ENCODE measurements at places on chromosomes 2 and 18.

GRCh38 chr2:106020821-106021661, 173.1 kb downstream of the UXS1 start:
- DNase-seq, result no peak

- no peak for DNase-seq
These were observed 45.1 kb upstream of the HDAC4 start for GRCh38 chr2:239445771-239446524.

- no peak for DNase-seq
These were observed 24.5 kb upstream of the SMAD7 start for GRCh38 chr18:48975120-48975816.

DNA sequence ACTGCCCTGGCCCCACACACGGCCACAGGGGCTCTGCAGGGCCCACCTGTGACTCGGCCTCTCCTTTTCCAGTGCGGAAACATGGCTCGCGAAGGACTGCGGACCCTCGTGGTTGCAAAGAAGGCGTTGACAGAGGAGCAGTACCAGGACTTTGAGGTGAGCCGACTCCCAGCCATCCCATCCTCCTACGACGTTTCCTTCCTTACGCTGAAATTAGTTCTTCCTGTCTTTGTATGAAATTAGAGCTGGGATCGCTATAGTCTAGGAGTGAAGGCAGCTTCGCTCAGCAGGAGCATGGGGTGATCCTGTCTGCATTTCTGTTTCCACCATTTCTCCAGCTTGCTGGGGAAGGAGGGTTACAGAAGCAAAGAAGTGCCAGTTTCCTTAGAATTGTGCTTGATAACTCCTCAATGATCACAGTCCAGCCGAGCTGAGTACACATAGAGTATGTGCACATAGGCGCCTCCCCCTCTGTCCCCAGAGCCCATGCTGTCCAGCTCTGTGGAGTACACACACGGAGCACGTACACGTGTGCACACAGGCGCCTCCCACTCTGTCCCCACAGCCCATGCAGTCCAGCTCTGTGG, 59.1 kb upstream of the NFATC1 start:
- DNase-seq, result no peak
